ENCODE measurements at places on chromosomes 5 and 9.

- DNase-seq, result no peak
Measured at GRCh38 chr9:135081264-135081660, 6.2 kb upstream of the OLFM1 start.

DNA sequence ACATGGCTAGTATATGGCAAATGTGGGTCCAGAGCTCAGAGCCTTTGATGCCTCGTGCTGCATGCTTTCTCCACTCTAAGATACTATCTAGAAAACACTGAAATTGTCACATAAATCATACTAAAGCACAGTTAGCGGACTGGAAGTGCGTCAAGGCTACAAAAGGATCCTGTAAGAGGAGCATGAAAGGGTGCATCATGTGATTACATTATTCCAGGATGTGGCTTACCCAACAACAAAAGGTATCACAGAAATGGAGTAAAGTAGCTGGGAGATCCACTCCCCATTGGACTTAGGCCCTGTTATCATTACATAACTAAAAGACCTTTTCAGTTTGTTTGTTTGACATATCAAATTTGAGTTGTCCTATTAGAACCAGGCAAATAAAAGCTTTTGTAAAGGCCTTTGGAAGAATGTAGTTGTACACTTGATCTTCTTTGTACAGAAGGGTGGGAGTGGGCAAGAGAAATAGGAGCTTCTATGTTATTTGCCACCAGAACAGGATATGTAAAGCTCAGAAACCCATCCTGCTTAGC is 6.9 kb downstream of the SLC31A1 start:
- DNase-seq, result no peak

GRCh38 chr5:62572918-62573514 is 5.6 kb upstream of the LRRC70 start:
- DNase-seq, result no peak

DNA sequence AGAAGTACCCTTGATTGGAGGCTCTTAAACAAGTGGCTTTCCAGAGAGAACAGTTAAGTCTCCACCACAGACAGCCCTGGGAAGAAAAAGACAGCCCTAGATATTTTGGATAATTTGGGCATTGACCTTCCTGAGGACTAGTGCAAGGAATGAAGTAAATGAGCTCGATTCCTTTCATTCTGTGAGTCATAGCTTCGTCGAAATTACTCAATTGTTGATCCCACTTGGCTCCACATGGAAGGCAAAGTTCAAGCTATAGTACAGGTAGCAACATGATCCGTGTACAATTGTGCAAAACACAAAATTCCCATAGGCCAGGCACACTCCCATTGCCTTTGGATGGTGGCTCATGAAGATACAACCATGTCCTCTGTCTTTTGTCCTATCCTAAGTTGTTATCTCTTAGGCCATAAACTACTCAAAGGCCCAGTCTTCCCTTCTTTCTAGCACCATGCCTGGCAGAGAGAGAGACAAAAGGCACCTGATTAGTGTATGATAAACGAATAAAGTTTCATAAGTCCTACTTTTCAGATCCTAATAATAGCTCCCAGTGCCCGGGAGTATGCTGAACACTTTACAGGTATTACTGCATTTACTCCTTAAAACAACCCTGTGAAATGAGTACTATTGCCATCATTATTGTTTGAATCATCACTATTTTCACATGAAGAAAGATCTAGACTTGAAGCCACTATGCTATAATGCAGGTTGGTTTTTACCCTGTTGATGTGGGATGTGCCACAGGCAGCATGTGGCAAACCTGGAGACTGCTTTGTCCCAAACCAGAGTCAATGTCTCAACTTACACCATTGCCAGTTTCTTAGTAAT is 116.7 kb upstream of the RANBP3L start:
- no peak for DNase-seq

- DNase-seq, result no peak
Measured at GRCh38 chr5:61285531-61285930, 46.5 kb upstream of the ZSWIM6 start.

DNA sequence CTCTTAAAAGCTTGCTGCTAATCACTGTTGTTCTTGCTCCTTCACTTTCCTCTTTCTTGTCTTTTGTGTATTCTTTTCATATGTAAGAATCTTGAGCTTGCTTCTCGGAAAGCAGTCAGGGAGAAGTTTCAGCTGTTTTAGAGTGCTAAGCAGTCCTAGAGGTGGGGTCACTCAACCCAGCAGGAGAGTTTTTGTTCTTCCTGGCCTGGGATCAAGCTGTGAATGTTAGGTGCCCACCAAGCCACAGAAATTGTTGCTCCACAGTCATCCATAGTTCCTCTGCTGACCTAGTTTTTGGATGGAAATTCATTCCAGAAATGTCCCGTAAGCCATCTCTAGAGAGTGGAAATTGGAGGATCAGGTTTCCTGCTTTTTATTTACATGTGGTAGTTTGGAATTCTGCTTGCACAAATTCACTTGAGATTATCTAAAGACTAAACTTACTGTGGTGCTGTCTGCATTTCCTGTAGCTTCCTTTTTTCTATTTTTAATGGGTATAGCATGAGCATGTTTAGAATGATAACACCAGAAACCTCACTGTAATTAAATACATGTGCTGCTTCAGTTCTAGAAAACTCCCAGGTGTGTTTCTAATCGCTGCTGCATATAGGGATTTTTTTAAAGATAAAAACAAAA is 108.7 kb downstream of the MAST4 start:
- DNase-seq, result peak; percentile 85

GRCh38 chr9:85414390-85414789 is 327.4 kb downstream of the AGTPBP1 start:
- DNase-seq, result no peak

GRCh38 chr5:78735834-78736463 is 87.4 kb upstream of the LHFPL2 start:
- DNase-seq, result no peak

DNA sequence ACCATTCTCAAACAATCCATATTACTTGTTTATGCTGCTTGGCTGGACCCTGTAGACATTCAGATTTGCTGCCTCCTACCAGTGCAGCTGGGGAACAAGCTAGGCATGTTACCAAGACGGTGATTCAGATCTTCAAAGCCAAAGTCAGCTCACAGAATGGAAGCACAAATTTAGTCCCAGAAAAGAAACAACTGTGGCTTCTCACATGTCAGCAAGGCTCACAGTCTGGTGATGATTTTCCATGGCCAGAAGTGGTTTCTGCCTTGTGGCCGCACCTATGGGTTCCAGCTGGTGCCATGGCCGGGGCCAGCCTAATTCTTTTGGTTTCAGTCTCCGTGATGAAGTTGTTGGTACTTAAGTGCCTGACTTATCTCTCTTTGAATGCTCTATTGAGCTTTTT is 182.2 kb downstream of the TMC1 start:
- peak; percentile 10 for DNase-seq

- peak; percentile 46 for DNase-seq
Measured at GRCh38 chr9:1042466-1042865, 7.7 kb upstream of the DMRT2 start.

- DNase-seq, result no peak
Measured at GRCh38 chr5:134772461-134773125, 14.0 kb downstream of the DDX46 start.

GRCh38 chr5:16759147-16759773 is 142.5 kb upstream of the RETREG1 start:
- DNase-seq, result no peak

GRCh38 chr5:56596155-56596554 is 219.2 kb upstream of the MAP3K1 start:
- DNase-seq, result no peak

GRCh38 chr5:32115985-32116384 is 58.1 kb downstream of the GOLPH3 start:
- no peak for DNase-seq

DNA sequence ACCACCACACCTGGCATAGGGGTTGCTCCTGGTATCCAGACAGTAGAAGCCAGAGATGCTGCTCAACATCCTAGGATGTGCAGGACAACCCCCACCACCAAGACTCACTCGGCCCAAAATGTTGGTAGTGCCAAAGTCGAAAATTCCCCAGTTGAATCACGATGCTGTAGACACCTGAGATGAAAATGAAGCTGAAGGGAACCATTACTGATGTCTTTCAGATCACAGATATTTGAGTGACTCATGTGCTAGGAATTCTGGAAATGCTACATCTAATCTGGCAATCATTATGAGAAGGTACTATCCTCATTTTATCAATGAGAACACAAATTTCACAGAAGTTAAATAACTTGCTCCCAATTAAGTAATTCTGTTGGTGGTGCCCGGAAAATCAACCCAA is 21.0 kb upstream of the UBE2QL1 start:
- no peak for DNase-seq

DNA sequence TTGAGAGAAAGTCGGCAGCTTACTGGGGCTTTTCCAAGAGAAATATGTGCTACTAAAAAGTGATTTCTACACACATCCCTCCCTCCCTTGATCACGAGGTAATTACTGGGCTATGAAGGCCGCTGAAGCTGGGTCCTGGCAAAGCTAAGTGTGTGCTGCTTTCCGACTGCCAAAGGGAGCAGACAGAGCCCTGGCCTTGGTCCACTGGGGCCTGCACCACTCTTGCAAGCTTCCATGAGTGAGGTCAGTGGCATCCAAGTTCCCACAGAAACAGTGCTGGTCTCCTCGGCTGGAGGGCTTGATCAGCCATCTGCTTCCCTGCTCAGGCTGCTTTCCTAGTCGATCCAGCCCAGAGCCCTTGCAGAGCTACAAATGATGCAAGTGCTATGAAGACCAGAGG is 154.8 kb upstream of the LHFPL2 start:
- peak; percentile 54 for DNase-seq

DNA sequence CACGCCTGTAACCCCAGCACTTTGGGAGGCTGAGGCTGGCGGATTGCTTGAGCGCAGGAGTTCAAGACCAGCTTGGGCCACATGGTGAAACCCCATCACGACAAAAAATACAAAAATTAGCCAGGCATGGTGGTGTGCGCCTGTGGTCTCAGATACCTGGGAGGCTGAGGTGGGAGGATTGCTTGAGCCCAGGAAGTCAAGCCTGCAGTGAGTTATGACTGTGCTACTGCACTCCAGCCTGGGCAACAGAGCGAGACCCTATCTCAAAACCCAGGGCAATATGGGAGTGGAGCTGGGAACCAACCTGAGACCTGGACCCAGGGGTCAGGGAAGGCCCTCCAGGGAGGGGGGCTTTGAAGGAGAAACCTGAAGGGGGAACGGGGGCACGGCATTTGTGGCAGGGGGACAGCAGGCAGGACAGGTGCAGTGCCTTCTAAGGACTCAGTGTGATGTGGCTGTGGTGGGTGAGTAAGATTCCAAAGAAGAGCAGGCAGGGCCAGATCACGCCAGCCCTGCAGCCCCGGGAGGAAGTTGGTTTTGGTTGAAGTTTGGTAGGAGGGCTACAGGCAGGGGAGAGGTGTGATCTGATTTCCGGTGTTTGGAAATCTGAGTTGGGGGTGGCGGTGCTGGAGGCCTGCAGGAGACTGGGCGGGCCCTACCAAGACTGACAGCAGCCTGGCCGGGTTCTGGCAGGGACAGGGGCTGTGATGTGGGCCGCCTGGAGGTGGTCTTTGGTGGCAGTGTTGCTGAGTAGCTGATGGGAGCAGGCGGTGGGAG is 46.2 kb downstream of the NTNG2 start:
- no peak for DNase-seq

GRCh38 chr9:91066856-91067255 is 265.2 kb downstream of the SYK start:
- DNase-seq, result no peak

DNA sequence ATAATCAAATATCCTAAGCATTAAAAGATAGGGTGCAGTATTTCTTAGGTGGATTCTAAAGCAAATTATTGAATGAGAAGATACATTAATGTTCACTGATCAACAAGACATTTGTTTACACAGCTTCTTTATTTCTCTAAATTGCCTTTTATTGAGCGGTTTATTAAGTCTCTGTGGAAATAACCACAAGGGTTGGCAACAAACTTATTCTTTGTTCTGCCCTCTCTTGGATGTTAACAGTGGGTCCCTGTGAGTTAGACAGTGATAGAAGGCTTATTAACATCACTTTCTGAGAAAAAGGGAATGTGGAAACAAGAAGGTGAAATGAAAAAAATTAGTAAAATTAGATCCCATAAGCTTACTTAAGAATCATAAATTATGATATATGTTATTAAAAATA is 82.7 kb upstream of the C6 start:
- DNase-seq, result no peak

DNA sequence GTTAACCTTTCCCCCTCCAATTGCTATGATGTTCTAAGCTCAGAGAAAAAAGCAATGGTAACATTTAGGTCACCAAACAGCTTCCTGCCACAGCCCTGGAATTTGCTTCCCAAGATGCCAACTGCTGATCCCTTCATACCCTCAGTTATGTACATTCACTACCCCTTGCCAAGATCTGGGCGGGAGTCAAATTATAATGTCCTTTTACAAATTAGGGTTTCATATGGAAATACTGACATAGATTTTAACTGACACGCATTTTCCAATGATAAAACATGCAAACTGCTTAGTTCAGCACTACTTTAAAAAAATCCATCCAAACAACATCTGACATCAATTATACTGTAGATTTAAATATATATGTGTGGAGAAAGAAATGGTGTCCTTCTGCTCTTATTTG is 5.0 kb downstream of the LOX start:
- peak; percentile 50 for DNase-seq

- DNase-seq, result peak; percentile 81
Measured at GRCh38 chr5:10702040-10702629, 58.9 kb downstream of the DAP start.

DNA sequence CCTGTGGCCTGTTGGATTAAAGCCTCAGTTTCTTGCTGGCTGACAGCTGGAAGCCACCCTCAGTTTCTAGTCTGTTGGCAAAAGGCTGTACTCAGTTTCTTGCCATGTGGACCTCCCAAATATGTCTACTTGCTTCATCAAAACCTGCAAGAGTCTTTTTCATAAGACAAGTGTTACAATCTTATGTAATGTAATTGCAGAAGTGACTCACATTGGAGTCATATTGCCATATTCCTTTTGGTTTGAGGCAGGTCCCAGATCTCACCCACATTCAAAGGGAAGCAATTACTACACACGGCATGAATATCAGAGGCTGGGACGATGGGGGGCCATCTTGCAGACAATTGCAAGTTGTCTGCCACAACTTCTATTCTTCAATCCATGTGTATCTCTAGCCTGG is 286.7 kb upstream of the IL12B start:
- DNase-seq, result peak; percentile 11

- DNase-seq, result no peak
Measured at GRCh38 chr5:52798938-52799337, 11.2 kb downstream of the ITGA1 start.

GRCh38 chr5:134906811-134907210 is 1.9 kb downstream of the PCBD2 start:
- DNase-seq, result no peak

- DNase-seq, result peak; percentile 4
Measured at GRCh38 chr5:175652741-175653663, 4.9 kb upstream of the HRH2 start.

- peak; percentile 49 for DNase-seq
Measured at GRCh38 chr5:134371834-134372340, 518 bp downstream of the UBE2B start.

DNA sequence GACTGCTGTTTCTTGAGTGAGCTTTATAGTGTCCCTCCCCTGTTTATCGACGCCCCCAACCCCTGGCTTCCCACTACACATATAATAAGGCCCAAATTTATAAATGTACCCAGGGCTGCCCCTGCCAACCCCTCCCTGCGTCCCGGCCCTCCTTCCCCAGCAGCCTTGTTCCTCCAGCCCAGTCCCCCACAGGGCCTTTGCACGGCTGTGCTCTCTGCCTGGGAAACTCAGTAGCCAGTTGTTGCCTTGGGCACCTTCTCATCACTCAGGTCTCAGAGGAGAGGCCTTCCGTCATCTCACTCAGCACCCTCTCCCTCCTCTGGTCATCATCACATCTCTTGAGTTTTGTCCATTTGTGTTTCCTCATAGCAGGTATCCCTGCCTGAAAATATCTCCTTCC is 15.8 kb upstream of the UNC5A start:
- no peak for DNase-seq

GRCh38 chr9:77417566-77417965 is 230.6 kb downstream of the GNA14 start:
- DNase-seq, result peak; percentile 72

Measured in fibroblast of skin of scalp (primary cell).